Fibroblast of villous mesenchyme (primary cell): ENCODE measurements at places on chromosomes 16 and 17.

GRCh38 chr17:80790981-80791742, 200.5 kb upstream of the CHMP6 start:
- no peak for DNase-seq

DNA sequence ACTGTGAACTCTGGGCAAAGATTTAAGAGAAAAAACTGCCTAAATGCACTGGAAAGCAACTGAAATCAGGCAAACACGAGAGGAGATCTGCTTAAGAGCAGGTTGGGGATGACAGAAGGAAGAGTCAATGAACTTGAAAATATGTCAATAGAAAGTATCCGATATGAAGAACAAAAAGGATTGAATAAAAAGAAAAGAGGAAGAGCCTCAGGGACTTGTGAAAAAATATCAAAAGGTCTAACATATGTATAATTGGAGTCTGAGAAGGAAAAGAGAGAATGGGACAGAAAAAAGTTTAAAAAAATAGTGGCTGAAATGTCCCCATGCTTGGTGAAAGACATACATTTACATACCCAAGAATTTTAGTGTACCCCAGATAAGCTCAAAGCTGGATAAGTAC, 195.5 kb downstream of the COPRS start:
- peak; percentile 31 for DNase-seq

- DNase-seq = no peak
Observed at GRCh38 chr16:68873635-68874471, 30.5 kb downstream of the TANGO6 start.

DNA sequence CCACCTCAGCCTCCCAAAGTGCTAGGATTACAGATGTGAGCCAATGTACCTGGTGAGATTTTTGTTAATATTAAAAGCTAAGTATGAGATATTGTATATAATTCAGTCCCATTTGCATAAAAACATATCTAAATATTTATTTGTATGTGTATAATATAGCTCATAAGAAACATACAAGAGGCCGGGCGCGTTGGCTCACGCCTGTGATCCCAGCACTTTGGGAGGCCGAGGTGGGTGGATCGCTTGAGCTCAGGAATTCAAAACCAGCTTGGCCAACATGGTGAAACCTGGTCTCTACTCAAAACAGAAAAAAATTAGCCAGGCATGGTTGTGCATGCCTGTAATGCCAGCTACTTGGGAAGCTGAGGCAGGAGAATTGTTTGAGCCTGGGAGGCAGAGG, 16.8 kb upstream of the BCO1 start:
- no peak for DNase-seq

- no peak for DNase-seq
Observed at GRCh38 chr17:74937064-74938051, 1.7 kb downstream of the OTOP3 start.

- peak; percentile 16 for DNase-seq
Observed at GRCh38 chr17:65401561-65401960, 159.9 kb downstream of the AXIN2 start.

- no peak for DNase-seq
Observed at GRCh38 chr16:79006765-79007164, 593.8 kb downstream of the MAF start.

GRCh38 chr17:83106056-83106588, 26.7 kb downstream of the METRNL start:
- DNase-seq = no peak

DNA sequence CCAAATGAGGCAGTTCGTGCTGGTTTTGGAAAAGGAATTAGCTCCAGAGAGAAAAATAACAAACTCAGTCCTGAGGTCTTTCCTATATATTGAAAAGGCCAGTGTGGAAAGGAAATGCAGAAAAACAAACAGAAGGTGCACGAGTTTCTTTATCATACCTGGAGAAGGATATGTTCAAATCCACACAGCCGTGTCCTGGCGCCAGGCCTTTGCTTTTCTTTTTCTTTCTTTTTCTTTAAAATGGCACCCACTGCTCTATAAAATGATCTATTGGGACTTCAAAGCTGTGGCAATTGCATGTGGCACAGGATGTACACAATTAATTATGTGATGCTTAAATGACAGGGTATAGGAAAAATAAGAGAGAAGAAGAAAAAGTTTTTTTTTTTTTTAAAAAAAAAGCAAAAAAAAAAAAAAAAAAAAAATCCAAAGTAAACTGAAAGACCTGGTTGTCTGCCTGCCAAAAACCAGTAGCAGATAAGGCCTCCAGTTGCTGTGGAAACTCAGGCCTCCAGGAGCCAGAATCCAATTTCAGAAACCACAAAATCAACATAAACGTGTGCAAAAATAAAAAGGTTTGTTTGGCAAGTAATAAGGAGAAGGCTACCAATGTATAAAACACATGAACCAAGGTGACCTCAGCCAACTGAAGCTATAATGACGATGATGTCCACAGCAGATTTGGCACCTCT, 957.6 kb upstream of the SOX9 start:
- DNase-seq = peak; percentile 49

- no peak for DNase-seq
Observed at GRCh38 chr16:35523991-35524390, 2064.6 kb downstream of the TP53TG3F start.

DNA sequence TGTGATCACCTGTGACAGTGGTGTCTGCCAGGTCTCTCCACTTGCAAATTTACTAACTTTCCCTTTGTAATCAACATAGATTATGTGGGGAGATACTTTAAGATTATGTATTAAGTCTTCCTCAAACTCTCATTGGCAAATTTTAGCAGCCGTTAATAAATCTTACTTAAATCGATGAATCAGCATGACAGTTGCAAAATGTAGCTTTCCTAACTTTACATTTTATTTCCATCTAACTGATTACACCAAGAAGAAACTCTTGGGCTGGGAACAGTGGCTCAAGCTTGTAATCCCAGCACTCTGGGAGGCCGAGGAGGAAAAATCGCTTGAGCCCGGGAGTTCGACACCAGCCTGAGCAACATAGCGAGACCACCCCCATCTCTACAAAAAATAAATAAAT, 23.3 kb upstream of the CPNE2 start:
- no peak for DNase-seq

DNA sequence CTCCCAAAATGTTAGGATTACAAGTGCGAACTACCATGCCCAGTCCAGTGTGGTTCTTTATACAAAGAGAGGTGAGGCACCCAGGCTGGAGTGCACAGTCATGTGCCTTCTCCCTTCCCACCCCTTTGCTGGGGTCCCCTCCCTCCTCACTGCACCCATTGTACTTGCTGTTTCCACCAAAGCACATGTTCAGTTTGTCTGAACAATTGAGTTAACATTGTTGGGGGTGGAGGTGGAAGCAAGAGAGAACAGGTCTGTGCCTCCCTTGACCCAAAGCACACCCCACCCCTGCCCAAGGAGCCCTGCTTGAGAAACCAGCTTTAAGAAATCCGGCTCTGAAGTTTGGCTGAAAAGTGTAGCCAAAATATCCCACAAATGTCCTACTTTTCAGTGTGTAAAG, 142.3 kb upstream of the CDH5 start:
- no peak for DNase-seq

GRCh38 chr17:41962768-41963434, 3.7 kb upstream of the CNP start:
- DNase-seq = peak; percentile 66

DNA sequence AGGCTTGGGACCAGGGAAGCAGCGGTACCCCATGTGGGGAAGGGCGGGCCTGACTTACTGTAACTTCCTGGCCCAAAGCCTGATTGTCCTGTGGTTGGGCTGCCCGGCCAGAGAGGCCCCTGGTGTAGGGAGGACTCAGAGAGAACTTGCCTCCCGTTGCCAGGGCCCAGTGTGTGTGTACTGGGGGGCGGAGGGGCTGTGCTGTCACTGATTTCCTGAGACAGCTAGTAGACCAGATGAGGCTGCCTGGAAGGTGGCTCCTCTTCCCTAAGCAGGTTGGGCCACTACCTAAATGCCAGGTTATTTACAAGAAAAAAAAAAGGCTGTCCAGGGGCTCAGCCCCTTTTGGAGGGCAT, 16.7 kb downstream of the SOCS3 start:
- peak; percentile 91 for DNase-seq

DNA sequence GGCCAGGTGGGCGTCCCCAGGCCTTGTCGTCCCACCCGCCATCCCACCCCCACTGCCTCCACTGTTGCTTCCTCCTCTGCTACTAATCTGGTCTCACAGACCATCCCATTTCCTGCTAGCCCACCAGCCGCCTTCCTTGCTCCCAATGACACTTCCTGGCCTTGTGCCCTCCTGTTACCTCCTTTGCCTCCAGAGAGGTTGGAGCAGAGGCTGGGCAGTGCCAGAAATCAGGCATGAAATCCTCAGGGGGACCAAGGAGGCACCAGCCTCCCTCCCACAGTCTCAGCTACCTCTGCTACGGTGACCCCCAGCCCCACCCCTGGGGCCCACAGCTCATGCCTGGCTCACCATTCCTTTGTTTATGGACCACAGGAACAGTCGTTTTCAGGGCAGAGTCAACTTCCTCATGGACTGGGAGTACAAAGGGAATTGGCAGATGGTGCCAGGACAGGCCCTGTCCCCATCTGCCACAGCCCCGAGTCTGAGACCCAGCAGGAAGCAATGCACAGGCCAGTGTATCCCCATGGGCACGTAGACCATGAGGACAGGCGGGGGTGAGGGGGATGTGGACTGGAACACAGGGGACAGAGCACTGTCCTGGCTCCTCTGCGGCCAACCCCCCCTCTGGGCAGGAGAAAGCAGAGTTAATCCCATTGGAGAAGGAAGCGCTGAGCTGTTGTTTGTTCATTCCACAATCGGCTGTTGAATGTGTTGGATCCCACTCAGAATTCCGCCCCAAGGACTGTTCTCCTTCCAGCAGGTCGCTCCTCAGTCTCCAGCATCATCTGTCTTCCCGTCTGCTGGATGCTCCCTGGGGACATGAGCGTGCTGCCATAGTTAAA, 2.2 kb upstream of the CDH5 start:
- DNase-seq = peak; percentile 3

DNA sequence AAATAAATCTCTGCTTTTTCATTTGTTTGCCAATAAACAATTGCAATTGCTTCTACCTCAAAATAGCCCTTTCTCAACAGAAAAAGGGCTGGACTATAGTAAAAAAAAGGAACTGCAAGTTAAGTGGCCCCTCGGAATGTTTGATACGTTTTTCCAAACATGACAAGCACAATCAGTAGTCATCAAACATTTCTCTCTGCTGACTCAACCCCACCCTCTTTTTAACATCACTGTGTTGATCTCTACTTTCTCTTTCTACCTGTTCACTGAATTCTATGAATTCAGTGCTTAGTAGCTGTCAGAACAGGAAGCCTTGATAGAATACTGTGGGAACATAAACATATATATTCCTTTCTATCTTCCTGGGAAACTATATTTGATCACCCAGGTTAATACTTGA, 116.5 kb upstream of the AXIN2 start:
- DNase-seq = no peak

GRCh38 chr16:586047-586644, 3.7 kb upstream of the RAB40C start:
- no peak for DNase-seq

GRCh38 chr17:6536566-6537065, 19.7 kb downstream of the PITPNM3 start:
- no peak for DNase-seq

GRCh38 chr17:35087731-35088355, 24.3 kb upstream of the RFFL start:
- no peak for DNase-seq

DNA sequence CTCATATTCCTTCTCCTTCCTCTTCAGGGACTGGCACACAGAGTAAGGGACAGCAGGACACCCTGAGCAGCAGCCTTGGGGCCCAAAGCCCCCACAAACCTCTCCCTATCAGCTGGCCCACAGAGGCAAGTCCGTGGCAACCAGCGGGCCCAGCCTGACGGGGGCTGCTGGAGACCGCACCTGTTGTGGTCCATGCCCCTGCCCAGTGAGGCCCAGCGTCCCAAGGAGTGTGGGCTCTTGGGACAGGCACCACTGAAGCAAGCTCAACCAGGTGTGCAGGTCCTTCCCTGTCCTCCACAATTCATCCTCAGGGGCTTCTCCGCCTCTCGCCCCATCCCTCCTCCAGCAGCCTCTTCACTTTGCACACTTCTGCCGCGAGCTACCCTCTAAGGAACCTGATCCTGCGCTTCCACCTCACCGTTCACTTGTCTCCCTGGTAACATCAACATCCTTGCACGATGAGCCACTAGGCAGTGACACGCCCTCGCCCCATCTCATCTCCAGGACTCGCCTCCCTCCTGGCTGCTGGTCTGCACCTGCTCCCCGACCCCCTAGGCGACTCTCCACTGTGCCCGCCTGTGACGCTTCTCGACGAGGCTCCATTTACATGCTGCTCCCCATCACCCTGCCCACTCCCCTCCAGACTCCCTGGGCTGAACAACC, 12.7 kb downstream of the MNT start:
- no peak for DNase-seq

GRCh38 chr17:60393840-60394723, 2.1 kb upstream of the USP32 start:
- no peak for DNase-seq

DNA sequence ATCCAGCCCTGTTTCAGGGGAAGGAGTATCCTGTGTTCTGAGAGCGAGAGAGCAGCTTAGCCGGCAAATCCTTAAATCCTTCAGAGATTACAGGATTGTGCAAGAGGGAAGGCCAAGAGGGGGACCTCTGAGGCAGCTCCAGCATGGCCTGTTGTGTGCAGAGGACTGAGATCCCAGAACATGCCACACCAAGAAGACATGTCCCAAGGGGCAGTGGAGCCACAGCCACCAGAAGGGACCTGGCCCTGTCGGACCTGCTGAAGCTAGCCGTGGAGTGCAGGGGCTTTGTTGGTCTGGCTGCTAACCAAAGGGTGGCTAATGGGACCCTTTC, 1.6 kb upstream of the MRC2 start:
- DNase-seq = peak; percentile 95

DNA sequence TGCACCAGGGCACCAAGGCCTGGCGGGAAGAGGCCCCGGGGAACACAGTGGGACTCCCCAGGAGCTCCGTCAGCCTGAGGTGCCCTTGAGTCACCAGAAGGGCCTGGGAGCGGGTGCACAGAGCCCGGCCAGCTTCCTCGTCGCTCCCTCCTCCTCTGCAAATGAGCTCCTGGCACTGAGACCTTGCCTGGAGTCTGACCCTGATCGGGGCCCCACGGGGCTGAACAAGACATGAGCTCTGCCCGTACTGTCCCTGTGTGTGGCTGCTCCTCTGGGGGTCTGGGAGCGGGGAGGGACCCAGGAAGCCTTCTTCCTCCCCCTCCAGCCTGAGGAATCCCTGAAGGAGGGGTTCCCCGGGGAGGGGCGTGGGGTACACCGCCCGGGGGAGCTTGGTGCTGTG, 36.4 kb upstream of the SSTR5 start:
- DNase-seq = no peak

GRCh38 chr17:48565022-48565554, 13.1 kb downstream of the HOXB4 start:
- DNase-seq = no peak

DNA sequence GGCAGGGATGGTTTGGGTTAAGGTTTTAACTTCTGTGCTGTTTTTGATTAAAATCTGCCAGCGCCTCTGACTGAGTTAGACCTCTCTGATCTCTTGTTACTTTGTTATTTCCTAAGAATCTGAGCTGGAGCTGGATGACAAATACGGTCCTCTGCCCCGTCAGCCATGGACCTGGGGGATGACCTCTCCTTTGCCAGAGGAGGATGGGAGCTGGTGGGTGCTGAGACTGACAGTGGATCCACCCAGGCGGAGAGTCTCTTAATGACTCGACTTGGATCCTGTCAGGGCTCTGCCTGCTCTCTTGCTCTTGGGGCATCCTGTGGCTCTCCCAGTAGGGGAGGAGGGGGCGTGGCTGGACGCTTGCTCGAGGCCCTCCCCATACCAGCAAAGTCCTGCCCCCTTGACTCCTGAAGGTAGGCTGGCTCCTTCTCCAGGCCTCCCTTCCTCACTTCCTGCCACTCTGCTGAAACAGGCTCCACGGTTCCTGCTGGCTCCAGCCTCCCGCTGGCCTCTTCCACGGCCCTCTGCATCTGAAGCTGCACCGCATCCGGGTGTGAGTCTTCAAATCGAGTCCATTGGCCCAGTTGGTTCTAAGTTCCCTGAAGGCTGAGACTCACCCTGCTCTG, 24.8 kb upstream of the MAP3K14 start:
- peak; percentile 84 for DNase-seq
